ENCODE measurements at places on chromosomes 3 and 15.

- no peak for ATAC-seq
These were observed 72.5 kb downstream of the IGF1R start for GRCh38 chr15:98720577-98721565.

- no peak for ATAC-seq
These were observed 613.6 kb upstream of the CBLB start for GRCh38 chr3:106482451-106482850.

DNA sequence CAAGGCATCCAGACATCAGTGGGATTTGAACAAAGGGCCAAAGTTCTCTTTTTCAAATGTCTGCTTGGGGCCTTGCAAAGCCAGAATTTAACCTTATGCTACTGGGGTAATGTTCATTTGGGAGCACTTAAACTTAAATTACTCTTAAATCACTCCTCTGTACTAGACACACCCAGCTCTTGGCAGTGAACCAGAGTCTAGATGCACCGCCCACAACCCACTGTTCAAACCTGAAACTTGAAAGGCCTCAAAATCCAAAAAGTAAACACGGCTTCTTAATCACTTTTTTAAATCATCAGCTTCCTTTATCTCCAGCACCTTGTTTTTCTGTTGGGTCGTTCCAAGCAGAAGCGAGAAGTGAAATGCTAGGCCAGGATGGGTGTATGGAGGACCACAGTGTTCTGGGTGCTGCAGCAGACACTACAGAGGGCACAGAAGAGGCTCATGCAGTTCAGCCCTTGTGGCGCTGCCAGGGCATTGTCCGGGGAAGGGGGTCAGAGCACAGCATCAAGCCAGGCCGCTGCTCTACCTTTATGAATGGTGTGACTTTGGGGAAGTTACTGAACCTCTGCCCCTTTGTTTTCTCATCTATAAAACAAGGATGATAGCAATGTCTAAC, 28.8 kb downstream of the MECOM start:
- no peak for ATAC-seq

GRCh38 chr3:176848431-176849214, 348.7 kb downstream of the TBL1XR1 start:
- ATAC-seq = no peak

DNA sequence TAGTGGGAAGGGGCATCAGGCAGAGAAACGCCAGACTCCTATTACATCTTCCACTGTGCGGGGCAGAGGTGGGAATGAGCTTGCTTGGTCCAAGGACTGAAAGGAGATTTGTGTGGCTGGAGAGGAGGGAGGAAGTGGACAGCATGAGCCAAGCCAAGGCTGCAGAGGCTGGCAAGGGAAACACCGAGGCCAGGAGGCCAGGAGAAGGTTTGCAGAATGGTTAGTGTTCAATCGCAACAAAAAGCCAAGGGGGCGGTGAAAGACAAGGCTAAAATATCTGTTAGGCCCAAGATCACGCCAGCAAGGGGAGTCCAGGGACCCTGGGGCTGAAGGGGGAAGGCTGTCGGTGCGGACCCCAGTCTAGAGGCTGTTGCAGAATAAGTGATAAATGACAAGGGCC, 75.8 kb downstream of the CPN2 start:
- no peak for ATAC-seq

GRCh38 chr15:89662893-89663626, 7.8 kb upstream of the KIF7 start:
- no peak for ATAC-seq

- no peak for ATAC-seq
These were observed 36.5 kb downstream of the FAM98B start for GRCh38 chr15:38490242-38490922.

DNA sequence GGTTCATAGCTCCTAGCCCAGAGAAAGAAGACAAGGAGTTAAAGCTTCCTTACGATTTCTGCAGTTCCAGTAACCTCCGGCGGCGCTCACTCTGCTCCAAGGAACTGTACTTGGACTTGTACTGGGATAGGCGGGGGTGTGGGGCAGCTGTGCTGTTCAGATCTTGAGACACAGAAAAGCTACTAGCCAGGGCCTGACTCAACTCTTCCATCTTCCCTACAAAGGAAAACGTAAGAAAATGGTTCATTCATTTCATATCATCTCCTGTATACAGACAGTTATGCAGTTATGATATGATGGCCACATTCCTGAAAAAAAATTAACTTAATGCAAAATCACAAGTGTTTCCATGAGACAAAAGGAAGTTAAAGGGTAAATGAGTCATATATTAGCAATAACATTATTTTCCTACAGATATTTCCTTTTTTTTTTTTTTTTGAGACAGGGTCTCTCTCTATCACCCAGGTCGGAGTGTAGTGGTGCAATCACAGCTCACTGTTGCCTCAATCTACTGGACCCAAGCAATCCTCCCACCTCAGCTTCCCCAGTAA, 4.6 kb downstream of the SNUPN start:
- no peak for ATAC-seq

GRCh38 chr3:105365391-105366325, 1.1 kb upstream of the ALCAM start:
- ATAC-seq = no peak

DNA sequence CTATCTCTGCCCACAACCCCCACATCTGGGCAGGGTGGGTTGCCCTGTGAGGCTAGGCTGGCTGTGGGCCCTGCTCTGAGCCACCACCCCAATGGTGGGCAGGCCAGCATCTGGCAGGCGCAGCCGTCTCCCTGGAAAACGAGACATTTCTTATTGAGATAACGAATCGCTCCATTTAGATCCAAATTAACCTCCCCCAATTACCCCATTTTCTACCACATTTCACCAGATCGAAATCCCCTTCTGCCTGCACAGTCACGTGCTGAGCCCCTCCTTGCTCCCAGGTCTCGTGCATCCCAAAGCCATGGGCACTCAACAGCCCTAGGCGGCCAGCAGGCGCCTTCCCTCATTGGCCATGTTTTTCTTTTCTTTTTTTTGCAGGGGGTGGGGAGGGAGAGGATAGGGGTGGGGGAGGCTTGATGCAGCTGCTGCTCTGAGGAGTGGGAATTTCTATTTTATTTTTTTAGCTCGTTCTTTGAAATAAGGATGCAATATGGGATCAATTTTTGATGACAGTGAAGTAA, 53.0 kb upstream of the TMEM115 start:
- no peak for ATAC-seq
